ENCODE measurements at places on chromosomes 2 and 18. TPM values are rescaled to one million over a fixed set of nuclear protein-coding genes. Genes with fewer than 3 reads are reported as not detected.

VSNL1 gene
- 0.20 TPM for total RNA-seq

UGT1A7 gene
- total RNA-seq, result not detected

SERPINB13 gene
- total RNA-seq, result not detected

FBXO36 gene
- total RNA-seq, result 3.3 TPM

TRPM8 gene
- total RNA-seq, result 0.20 TPM

SLC40A1 gene
- 0.73 TPM for total RNA-seq

MEX3C gene
- total RNA-seq, result 37.5 TPM

STEAP3 gene
- total RNA-seq, result 90.5 TPM

AQP12A gene
- total RNA-seq, result not detected

RTKN gene
- 9.6 TPM for total RNA-seq

MC4R gene
- total RNA-seq, result not detected

GTF3C2 gene
- 54.9 TPM for total RNA-seq

LRRC30 gene
- total RNA-seq, result not detected

SUCLG1 gene
- total RNA-seq, result 77.2 TPM

HAAO gene
- 0.37 TPM for total RNA-seq

KHK gene
- 1.5 TPM for total RNA-seq

MOCOS gene
- 8.8 TPM for total RNA-seq
